ENCODE measurements at places on chromosomes 3 and 15.
A peak's percentile ranks its signal among the peaks of the same experiment; 100 is the strongest.

GRCh38 chr15:55366981-55367380 lies 41.2 kb downstream of the CCPG1 start:
- DNase-seq: no peak

- no peak for DNase-seq
These were observed 220.5 kb downstream of the DPH6 start for GRCh38 chr15:35325374-35325941.

GRCh38 chr15:67307889-67308597 lies 53.5 kb downstream of the IQCH start:
- no peak for DNase-seq

- DNase-seq: no peak
These were observed 20.4 kb downstream of the NANOGP8 start for GRCh38 chr15:35064576-35065190.

GRCh38 chr3:135973841-135974240 lies 8.3 kb downstream of the PPP2R3A start:
- DNase-seq: no peak

DNA sequence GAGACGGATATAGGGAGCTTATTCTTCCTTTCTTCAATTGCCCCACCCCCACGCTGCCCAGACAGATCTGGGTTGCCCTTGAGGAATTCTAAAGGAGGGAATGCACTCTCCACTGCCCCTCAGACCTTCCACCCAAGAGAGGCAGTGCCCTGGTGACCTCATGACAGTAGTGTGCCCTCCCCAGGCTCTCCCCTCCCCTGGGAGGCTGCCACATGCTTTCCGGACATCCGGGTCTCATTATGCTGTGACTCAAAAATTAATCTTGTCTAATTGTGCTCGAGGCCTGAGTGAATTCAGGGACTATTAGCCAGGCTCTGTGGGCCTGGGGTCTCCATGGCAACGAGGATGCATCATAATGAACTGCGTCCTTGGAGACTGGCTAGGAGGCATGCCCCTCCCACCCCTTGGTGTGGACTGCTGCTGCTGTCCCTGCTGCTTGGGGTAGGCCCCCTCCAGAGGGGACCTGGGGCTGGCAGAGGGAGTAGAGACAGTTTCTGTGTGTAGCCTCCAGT lies 20.8 kb downstream of the CORO2B start:
- DNase-seq: peak; percentile 72

- DNase-seq: peak; percentile 15
These were observed 36.0 kb downstream of the NECTIN3 start for GRCh38 chr3:111107662-111108035.

DNA sequence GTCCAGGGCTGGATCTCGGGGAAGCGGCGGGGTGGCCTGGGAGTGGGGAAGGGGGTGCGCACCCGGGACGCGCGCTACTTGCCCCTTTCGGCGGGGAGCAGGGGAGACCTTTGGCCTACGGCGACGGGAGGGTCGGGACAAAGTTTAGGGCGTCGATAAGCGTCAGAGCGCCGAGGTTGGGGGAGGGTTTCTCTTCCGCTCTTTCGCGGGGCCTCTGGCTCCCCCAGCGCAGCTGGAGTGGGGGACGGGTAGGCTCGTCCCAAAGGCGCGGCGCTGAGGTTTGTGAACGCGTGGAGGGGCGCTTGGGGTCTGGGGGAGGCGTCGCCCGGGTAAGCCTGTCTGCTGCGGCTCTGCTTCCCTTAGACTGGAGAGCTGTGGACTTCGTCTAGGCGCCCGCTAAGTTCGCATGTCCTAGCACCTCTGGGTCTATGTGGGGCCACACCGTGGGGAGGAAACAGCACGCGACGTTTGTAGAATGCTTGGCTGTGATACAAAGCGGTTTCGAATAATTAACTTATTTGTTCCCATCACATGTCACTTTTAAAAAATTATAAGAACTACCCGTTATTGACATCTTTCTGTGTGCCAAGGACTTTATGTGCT lies 527 bp downstream of the B2M start:
- DNase-seq: peak; percentile 35

- DNase-seq: no peak
These were observed 11.8 kb upstream of the ARL8B start for GRCh38 chr3:5110337-5110736.

GRCh38 chr3:139455206-139455605 lies 21.1 kb downstream of the RBP2 start:
- no peak for DNase-seq

GRCh38 chr15:74449095-74449494 lies 11.9 kb downstream of the UBL7 start:
- DNase-seq: no peak

- no peak for DNase-seq
These were observed 1495.3 kb downstream of the SI start for GRCh38 chr3:163582967-163583366.

GRCh38 chr3:159884661-159885402 lies 103.8 kb upstream of the IL12A start:
- no peak for DNase-seq

- no peak for DNase-seq
These were observed 846.1 kb upstream of the CFAP20DC start for GRCh38 chr3:59895972-59896371.

GRCh38 chr3:116179091-116179490 lies 266.2 kb downstream of the LSAMP start:
- DNase-seq: peak; percentile 68

DNA sequence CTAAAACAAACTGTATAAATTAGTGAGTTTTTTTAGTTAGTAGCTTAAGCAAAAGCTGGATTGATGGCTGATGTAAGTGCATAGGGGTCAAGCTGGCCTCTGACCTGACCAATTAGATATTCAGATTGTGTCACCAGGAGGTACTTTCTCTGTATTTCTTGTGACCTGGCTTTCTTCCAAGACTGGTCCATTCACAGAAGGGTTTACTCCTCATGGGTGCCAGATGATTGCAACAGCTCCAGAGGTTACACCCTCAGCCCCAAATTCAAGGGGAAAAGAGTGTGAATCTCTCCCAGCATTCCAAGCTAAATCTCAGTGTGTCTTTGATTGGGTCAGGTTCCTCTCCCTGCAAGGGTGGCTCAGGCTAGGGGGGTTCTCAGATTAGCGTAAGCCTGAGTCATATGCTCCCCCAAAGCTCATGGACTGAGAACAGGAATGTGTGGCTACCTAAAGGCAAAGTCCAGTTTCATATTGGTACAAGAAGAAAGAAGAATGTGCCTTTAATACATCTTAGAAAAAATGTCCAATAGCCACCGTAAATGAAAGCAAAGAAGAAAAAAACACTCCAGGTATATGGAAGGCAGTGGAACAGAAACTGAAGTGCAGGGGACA lies 16.5 kb downstream of the PML start:
- peak; percentile 19 for DNase-seq

GRCh38 chr15:55197362-55197705 lies 593 bp upstream of the RSL24D1 start:
- DNase-seq: no peak

- peak; percentile 91 for DNase-seq
These were observed 5.0 kb downstream of the GATA2 start for GRCh38 chr3:128487813-128488635.

GRCh38 chr3:172227340-172228035 lies 188.1 kb downstream of the FNDC3B start:
- DNase-seq: no peak

- DNase-seq: peak; percentile 72
These were observed 3.1 kb upstream of the EXOG start for GRCh38 chr3:38493031-38493430.

GRCh38 chr15:36370051-36370730 lies 209.2 kb upstream of the CDIN1 start:
- DNase-seq: no peak

DNA sequence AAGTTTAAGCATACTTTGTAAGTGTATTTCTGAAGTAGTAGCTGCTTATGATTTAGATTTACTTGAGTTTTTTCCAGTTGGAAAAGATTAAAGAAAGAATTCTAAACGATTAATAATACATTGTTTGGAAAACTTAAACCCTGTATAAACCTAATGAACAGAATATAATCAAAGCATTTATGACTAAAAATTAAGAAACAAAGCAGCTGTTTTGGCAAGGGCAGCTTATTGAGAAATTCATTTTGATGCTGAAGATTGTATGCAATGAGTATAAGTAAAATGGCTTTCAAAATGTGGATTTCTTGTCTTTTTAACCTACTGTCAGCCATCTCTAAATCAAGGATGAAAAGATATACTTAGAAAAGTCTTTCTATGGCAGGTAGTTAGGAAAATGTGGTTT lies 140.2 kb downstream of the POLQ start:
- DNase-seq: no peak

- peak; percentile 83 for DNase-seq
These were observed 57.6 kb upstream of the APEH start for GRCh38 chr3:49616491-49616941.

- DNase-seq: peak; percentile 85
These were observed 31.6 kb upstream of the RAP2B start for GRCh38 chr3:153130312-153130977.

GRCh38 chr15:77824361-77825251 lies 191.9 kb upstream of the LINGO1 start:
- no peak for DNase-seq

- DNase-seq: peak; percentile 36
These were observed 727.8 kb downstream of the NLGN1 start for GRCh38 chr3:174125267-174125824.

DNA sequence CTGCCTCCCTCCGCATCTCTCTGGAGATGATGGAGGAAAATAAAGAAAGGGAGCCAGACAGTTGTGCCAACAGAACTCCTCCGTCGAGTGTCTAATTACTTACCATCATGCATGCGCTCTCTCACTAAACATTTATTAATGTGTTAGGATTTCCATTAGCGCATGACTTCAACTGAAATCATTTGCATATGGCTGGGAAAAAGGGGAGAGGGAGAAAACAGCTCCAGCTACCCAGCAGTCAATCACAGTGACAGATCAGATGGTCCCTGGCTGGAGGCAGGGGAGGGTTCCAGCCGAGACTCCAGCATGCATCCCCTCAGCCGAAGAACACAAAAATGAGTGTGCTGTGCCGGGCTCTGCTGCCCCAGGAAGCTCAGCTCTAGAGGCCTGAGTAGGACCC lies 6.8 kb upstream of the RHO start:
- no peak for DNase-seq

GRCh38 chr3:146895026-146895749 lies 290.0 kb upstream of the PLSCR5 start:
- peak; percentile 27 for DNase-seq

DNA sequence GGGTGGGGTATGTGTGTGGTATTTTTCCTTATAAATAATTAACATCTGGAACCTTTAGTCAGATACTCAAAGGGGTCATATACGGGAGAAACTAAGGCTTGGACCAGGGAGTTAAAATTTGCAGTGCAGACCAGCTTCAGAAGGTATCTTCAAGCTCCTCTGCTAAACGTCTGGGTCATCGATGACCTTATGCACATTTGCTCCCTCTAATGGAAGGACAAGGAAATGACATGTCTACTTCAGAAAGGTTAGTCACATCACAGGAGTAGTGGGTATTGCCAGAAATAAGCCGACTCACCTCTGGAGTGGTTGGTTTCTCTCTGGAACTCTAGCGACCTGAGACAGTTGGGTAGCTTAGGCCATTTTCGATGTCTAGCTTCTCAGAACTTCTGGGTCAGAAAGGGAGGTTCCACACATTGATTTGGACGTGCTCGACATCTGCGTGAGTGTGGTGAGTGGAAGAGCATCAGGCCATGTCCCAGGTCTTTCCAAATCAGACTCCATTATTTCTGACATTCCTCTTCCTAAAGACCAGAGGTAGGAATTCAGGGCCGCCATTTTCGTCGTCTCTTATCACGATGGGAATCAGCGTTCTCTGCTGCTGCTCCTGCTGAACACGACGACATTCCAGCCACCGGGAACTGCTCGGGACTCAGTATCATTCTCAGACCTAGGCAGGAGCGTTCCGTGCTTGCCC lies 31.8 kb upstream of the RASA2 start:
- DNase-seq: peak; percentile 83

DNA sequence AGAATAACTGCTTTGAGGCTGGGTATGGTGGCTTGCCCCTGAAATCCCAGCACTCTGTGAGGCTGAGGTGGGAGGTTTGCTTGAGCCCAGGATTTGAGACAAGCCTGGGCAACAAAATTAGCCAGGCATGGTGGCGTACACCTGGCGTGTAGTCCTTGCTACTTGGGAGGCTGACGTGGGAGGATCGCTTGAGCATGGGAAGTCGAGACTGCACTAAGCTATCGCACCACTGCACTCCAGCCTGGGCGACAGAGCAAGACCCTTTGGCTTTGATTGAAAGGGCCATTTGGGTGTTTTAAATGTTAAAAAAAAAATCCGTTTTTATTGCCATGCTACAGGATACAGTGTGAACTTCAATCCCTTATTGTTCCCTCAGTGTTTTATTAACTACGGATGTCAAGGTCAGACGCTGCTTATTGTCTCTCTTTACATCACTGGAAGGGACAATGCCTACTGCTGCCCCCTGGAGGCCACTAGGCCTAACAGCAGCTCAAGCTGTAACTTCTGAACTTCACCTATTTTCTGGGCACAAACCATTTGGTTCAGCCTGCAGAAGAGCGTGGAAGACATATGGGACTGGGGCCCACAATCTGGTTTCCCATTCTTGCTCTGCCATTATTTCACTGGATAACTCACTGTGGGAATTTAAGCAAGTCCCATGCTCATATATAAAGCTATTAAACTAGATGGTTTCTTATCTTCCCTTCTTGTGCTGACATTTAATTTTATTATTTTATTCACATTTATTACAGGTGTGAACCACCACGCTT lies 15.3 kb upstream of the IREB2 start:
- DNase-seq: peak; percentile 38

GRCh38 chr3:27914199-27914598 lies 192.1 kb upstream of the EOMES start:
- DNase-seq: no peak

DNA sequence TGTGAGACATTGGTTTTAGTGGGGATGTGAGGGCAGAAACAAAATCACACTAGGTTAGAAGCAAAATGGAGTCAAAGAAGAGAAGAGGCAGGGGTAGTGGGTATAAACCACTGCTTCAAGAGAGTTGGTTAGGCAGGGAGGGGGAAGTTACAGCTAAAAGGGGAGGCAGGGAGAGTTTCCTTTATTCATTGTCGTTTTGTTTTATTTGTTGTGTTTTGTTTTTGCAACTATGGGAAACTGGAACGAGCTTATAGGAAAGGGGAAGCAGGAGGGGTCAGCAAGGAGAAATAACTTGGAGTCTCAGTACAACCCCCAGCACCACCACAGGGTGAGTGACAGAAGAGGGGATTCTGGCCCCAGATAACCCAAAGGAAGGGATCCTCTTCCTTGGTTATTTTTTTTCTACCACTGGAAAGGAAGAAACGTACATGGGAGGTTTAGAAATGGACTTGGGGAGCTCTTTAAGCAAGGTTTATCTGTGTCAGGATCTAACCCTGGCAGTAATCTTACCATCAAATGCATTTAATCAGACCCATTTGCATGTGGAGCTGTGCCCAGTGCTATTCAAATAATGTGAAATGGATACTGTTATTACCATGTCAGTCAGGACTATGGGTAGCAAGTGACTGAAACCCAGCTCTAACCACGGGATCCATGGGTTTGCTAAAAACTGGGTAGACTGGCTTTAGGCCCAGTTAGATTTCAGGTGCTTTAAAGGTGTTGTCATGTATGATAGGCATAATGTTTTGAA lies 68.7 kb downstream of the CCNL1 start:
- DNase-seq: no peak

GRCh38 chr3:105835606-105836005 lies 33.2 kb downstream of the CBLB start:
- no peak for DNase-seq
